ENCODE measurements at places on chromosomes 5 and 9. TPM values are rescaled to one million over a fixed set of nuclear protein-coding genes. Genes with fewer than 3 reads are reported as not detected.

DNA sequence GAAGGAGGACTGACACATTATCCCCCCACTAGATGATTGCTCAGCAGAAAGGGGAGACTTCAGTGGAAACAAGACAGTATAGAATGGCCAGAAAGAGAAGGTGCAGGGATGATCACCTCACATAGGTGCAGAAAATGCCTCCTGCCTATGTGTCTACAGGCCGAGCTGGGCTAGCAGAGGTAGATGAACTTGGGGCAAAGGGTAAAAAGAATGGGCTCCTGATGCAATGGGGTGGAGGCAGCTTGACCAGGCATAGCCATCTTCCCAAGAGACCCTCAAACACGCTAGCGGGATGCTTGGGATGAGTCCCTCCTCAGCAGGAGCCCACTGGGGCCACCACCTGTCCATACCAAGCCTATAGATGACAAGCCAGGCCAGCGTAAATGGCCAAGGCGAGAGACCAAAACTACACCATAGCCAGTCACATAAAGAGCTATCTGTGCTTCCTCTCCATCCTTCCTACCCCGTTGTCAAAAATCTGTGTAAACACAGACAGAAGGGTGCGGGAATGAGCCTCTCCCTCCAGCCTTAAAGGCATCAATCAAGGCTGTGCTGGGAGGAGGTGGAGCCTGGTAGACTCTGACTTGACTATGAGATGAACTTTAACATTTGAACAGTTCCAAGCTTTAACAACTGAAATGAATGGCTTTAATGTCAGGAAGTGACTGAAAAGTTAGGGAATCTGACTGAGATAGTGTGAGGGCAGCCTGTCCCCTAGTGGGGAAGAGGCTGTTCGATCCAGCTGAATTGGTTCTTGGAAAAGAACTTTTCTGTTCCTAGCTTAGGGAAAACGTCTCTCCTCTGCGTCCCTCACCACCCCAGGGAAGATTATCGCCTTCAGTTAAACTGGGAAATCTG, 10.4 kb downstream of the C9orf152 start:
- no peak for DNase-seq

DNA sequence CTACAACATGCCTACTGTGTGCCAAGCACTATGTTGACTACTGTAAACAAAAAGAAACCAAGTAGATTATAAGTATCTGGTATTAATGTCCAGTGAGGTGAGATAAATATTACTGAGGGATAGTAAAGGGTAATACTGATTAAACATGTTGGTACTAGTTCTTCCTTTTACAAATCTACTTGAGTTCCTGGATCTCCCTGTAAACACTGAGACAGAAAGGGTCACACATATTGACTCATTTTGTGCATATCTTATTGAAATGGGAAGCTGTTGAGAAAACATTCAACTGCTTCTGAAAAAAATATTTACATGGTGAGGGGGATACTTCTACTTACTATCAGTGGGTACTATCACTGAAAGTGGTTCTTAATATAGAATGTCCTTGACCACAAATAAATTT, 24.3 kb downstream of the EFNA5 start:
- DNase-seq, result peak; percentile 50

- no peak for DNase-seq
Observed at GRCh38 chr9:14508884-14509283, 184.3 kb downstream of the ZDHHC21 start.

DNA sequence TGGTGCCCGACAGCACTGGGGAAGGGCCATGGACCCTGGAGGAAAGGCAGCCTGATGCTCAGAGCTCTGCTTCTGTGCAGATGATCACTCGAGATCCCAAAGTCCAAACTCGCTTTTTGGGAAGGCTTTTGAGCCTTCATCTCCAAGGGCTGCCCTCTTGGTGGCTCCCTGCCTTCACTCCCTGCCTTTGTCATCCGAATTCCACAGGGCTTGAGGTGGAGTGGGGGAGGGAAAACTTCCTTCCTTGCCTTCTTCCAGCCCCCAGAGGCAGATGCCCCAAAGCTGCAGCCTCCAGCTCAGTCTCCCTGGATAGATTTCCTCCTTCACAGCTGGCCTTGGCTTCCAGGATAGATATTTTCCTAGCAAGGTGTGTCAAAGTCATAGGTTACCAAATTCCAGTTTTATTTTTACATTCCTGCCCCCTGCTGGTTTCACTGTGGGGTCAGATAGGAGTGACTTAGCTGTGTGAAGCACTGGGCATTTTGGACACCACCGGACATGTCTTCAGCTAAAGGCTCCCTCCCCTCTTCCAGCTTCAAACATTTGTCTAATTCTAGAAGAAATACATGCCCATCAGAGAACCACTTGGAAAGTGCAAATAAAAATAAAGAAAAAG, 268.2 kb downstream of the HSPA4 start:
- peak; percentile 10 for DNase-seq

The ADRB2 gene
- 10.8 TPM for polyA plus RNA-seq

- no peak for DNase-seq
Observed at GRCh38 chr5:149546974-149547373, 4.3 kb downstream of the CSNK1A1 start.

The CBY3 gene
- polyA plus RNA-seq, result not detected

DNA sequence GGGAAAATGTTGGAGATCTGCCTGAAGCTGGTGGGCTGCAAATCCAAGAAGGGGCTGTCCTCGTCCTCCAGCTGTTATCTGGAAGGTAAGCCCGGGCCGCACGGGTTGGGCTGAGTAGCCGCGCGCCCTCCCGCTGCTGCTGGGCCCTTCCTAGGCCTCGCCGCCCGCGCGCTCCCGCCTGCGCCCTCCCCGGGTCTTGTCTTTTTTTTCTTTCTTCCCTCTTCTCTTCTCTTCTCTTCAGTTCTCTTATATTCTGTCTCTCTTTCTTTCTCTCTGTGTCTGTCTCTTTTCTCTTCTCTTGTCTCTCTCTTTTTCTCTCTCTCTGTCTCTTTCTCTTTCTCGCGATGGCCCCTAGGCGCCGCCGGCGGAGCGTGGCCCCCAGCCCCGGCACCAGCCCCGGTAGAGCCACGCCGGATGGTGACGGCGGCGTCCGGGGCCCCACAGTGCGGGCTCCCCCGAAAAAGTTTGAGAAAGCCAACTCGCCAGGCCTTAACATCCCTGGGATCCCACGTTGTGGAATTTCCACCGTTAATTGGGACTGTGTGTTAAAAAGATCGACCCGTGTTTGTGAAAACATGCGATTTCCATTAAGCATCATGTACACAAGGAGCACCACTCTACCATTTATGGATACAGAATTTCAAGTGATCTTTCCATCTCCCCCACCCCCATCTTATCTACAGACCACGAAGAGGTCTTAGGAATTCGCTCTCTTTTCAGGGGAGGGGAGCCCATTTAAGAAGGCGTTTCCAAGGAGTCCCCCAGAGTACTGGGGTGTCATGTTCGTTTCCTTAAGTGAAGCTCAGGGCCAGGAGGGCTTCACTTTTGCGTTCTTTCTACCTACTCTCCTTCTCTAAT, 616 bp downstream of the ABL1 start:
- DNase-seq, result no peak

The RALGDS gene
- 11.9 TPM for polyA plus RNA-seq

The MEIKIN gene
- not detected for polyA plus RNA-seq

GRCh38 chr9:85859765-85860164, 81.2 kb upstream of the NAA35 start:
- DNase-seq, result peak; percentile 28

The IL4 gene
- not detected for polyA plus RNA-seq

DNA sequence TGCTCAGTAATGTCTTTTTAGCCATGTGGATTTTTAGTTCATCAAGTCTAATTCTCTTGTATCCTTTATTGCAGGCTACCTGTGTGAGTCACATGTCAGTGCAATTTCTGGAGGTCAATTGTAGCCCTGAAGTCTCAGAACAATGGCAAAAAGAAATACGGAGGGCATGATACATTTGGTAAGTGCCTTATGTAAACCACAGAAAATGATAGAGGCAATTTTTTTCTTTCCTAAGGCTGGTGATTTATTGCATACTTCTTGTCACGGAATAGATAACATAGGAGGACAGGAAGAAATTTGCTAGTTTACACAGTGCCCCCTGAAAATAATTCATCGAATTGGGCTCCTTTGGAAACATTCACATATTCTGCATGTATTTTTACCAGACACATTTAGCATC, 235.9 kb downstream of the DMRTA1 start:
- no peak for DNase-seq

DNA sequence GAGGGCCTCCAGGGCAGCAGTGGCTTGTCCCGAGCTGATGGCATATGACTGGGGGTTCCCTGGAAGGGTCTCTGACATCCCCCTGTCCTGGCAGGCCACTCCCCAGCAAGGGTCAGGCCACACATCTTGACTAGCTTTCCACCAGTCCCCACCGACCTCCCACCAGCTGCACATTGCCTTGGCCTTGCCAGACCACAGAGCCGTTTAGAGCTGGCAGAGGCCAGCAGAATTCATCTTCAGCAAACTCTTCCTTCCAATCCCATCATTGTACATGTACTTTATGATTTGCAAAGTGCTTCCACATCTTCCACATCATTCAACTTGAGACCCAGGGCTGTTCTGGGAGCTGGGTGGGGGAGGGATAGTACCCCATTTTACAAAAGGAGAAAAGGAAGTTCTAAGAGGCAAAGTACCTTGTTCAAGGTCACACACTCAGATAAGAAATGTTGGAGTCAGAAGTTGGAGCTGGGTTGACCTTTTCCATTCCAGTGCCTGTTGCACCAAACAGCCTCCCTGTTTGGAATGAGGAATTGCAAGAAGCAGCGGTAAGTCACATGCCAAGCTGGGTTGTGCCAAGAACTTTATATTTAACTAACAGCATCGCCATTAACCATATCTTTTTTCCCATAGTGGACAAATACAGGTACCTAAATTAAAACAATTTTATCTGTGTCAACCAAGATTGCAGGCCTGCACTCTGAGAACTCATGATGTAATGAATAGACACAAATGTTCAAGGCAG, 25.8 kb upstream of the COL15A1 start:
- DNase-seq, result no peak

- no peak for DNase-seq
Observed at GRCh38 chr5:150158170-150158949, 2.7 kb upstream of the PDGFRB start.

GRCh38 chr5:33272288-33272687, 168.5 kb upstream of the TARS1 start:
- DNase-seq, result peak; percentile 88

DNA sequence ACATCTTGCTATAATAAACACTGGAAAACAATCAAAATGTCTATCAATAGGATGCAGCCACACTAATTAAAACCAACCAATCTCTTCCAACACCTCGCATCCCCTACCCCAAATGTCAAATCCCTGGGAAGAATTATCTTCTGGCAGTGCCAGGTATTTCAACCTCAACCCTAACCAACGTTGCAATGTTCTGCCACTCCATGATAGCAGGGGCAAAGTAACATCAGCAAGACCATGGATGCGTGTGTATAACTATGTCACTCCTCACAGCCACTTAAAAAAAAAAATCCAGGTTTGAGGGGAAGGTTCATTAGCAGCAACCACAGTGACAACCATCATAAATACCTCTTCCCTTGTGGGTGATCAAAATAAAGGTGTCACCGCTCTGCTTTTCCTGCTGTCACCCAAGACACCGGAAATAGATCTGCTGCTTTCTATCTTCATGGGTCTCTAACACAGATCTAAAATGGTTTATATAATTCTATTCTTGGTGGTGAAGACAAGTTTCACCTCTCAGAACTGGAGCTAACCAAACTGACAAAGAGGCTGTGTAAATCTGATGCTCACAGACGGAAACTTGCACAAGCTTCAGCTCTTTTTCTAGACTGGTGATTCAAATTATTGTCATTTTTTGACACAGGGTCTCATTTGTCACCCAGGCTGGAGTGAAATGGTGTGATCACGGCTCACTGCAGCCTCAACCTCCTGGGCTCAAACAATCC, 9.9 kb downstream of the HSPA9 start:
- no peak for DNase-seq

- no peak for DNase-seq
Observed at GRCh38 chr5:83488271-83488670, 16.7 kb downstream of the VCAN start.

The PCDHB14 gene
- polyA plus RNA-seq, result not detected

The CCDC180 gene
- polyA plus RNA-seq, result 0.21 TPM

DNA sequence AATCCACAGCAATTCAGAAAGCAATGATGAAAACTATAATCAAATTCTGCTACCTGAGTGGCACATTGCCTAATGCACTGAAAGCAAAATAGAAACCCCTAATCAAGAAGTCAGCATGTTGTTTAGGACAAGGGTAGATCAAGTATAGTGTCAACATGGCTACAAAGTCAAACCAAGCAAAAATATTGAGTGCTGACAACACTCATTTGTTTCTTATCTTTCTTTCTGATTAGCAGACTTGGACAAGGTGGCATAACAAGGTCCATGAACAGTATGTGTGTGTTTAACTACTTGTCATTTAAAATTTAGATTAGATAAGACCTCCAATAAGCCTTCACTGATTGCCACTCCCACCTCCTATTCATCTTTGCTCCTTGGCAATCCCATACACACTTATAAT, 332.4 kb downstream of the KIAA0825 start:
- DNase-seq, result no peak

DNA sequence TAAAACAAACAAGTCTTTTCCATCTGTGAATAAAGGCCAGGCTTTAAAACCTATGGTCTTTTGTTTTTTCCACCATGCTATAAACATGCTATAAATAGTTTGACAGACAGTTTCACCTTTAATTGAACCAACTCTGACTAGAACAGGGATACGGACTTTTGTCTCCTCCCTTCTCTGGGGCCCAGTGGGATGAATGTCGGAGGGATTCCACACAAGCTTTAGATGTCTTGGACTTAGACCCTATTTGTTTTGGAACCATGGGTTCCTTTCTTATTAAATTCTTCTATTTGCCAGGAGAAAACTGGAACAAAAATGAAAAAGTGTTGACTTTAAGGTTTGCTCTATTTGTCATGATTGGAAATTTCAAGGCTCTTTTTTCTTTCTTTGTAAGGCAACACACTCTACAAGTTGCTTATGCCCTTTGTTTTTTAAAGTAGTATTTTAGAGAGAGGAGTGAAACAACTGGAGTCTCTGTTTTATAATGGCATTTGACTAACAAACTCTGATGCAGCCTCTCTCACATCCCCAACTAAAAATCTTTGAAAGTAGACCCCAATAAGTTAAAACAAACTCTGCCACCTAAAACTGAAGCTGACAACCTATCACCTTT, 145.3 kb downstream of the MLLT3 start:
- no peak for DNase-seq

- DNase-seq, result no peak
Observed at GRCh38 chr5:162565-163337, 28.5 kb upstream of the LRRC14B start.
